ENCODE measurements at places on chromosomes 3 and 15.

DNA sequence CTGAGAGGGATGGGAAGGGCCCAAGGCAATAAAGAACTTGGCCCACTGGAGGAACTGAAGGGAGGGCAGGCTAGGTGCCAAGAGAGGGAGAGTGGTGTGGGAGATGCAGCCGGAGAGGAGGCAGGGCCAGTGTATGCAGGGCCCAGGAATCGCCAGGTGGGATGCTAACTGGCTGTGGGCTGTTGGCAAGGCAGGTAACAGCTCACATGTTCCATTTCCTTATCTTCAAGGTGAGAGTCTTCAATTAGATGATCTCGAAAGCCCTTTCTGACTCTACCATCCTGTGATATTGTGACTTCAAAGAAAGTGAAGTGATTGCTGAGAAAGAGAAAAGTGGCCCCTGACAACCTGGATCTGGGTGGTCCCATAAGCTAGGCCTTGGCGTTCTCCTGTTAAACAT lies 49.0 kb downstream of the CASR start:
- no peak for DNase-seq

GRCh38 chr3:19934098-19934566 lies at the start of gene EFHB:
Gene EFHB (minus strand): TSS chr3:19934217. CDS start chr3:19934018, 199 bp downstream.
- DNase-seq = no peak

GRCh38 chr15:61403884-61404283 lies 174.8 kb upstream of the RORA start:
- no peak for DNase-seq

DNA sequence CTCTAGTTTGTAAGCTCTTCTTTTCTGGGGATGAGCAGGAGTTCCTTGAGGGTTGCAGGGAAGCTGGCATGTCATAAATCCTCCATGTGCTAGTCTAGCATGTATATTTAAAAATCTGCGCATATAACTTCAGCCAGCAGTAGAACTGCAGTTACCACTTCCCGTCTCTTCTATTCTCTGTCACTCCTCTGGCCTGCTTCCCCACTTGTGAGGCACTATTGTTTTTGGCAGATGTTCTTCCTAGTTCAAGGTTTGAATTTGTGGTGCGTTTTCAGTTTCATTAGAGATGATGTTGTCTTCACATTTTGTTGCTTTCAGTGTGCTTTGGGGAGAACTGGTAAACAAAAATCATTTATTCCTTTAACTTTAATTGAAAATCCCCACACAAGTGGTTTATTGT lies 169.1 kb upstream of the ZPLD1 start:
- DNase-seq = no peak

DNA sequence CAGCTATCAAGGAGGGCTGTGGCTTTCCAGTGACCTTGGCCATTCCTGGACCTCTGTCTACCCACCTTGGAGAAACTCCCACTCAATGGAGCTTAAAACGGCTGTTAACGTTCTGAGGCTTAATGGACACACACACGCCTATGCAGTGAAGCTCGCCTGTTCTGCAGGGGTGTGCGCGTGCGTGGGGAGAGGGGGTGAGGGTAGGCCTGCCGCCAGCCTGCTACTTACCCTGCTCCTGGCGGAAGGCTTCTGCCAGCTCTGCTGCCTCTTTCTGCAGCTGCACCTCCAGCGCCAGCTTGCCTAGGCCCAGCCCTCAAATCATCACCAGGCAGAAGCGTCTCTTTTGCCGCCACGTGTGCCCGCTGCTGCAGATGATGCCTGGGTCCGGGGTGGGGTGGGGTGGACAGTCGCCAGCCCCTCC lies 23.2 kb upstream of the PARL start:
- no peak for DNase-seq

- no peak for DNase-seq
Observed at GRCh38 chr3:194395212-194395611, 3.9 kb downstream of the GP5 start.

- no peak for DNase-seq
Observed at GRCh38 chr3:21543380-21544075, 207.5 kb downstream of the ZNF385D start.

- no peak for DNase-seq
Observed at GRCh38 chr3:39415983-39416382, 9.5 kb downstream of the RPSA start.

All from SIG-M5 (cell line).